ENCODE measurements at places on chromosomes 11 and 22. TPM values are rescaled to one million over a fixed set of nuclear protein-coding genes. Genes with fewer than 3 reads are reported as not detected.

IGLL1 gene
- total RNA-seq: not detected

- H3K4me3 ChIP-seq: no peak overlapping the region
- no peak overlapping the region for H3K27ac ChIP-seq
- no peaks in the 10 kb centered on the region for H3K27me3 ChIP-seq
- H3K4me1 ChIP-seq: no peaks in the 10 kb centered on the region
These were observed 71.5 kb upstream of the RTL6 start for GRCh38 chr22:44569561-44569991.

- peaks cover 3% of the 10 kb centered on the region for H3K27me3 ChIP-seq
- no peak overlapping the region for H3K4me3 ChIP-seq
- no peak overlapping the region for H3K27ac ChIP-seq
- no peaks in the 10 kb centered on the region for H3K4me1 ChIP-seq
- DNase-seq: no peak
These were observed 953.6 kb downstream of the TBC1D22A start for GRCh38 chr22:47715866-47716578.

DNA sequence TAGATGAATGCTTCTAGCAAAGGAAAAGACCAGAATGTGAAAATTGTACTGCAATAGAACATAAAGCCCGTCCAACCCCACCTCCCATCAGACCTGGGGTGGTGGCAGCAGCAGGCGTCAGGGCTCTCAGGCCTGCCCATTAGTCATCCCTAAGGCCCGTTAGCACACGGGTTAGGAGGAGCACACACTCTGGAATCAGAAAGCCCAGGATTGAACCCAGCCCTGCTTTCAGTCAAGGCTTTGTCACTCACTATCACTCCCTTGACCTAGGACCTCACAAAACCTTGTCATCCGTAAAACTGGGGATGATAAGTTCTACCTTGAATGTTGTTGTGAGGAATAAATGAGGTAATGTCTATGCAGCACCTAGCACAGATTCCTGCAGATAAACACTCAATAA, 26.9 kb downstream of the MICAL3 start:
- no peaks in the 10 kb centered on the region for H3K36me3 ChIP-seq
- no peak overlapping the region for H3K4me3 ChIP-seq
- no peak for DNase-seq
- H3K27me3 ChIP-seq: no peaks in the 10 kb centered on the region
- no peak overlapping the region for H3K27ac ChIP-seq

GRCh38 chr11:83115551-83115950, 41.4 kb upstream of the PCF11 start:
- no peak overlapping the region for H3K4me3 ChIP-seq
- no peaks in the 10 kb centered on the region for H3K36me3 ChIP-seq
- no peaks in the 10 kb centered on the region for H3K4me1 ChIP-seq
- DNase-seq: no peak

GRCh38 chr11:77207019-77207485, 79.0 kb downstream of the MYO7A start:
- H3K27me3 ChIP-seq: no peaks in the 10 kb centered on the region
- no peaks in the 10 kb centered on the region for H3K36me3 ChIP-seq
- H3K4me1 ChIP-seq: no peaks in the 10 kb centered on the region
- H3K4me3 ChIP-seq: no peak overlapping the region
- DNase-seq: no peak

DNA sequence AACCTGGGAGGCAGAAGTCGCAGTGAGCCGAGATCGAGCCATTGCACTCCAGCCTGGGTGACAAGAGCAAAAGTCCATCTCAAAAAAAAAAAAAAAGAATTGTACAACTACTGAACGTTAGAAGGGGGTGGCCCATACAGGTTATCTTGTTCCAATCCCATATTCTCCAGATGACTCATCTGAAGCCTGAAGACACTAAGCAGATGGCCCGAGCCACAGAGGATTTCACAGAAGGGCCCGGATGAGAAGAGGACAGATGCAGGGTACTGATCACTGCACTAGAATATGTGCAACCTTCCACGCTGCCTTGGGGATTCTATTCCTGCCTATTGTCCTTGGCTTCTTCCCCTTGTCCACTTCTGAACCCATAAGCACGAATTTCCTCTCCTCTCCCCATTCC, 70.9 kb upstream of the UBASH3B start:
- no peak overlapping the region for H3K4me3 ChIP-seq
- H3K27me3 ChIP-seq: no peaks in the 10 kb centered on the region
- no peaks in the 10 kb centered on the region for H3K4me1 ChIP-seq
- no peak overlapping the region for H3K27ac ChIP-seq
- DNase-seq: no peak

- H3K4me1 ChIP-seq: no peaks in the 10 kb centered on the region
- no peak overlapping the region for H3K4me3 ChIP-seq
- no peak overlapping the region for H3K27ac ChIP-seq
- H3K27me3 ChIP-seq: no peaks in the 10 kb centered on the region
These were observed 17.6 kb downstream of the ALKBH8 start for GRCh38 chr11:107547961-107548360.

- H3K36me3 ChIP-seq: no peaks in the 10 kb centered on the region
- no peaks in the 10 kb centered on the region for H3K4me1 ChIP-seq
- DNase-seq: no peak
- no peaks in the 10 kb centered on the region for H3K27me3 ChIP-seq
These were observed 45.2 kb upstream of the LINC01488 start for GRCh38 chr11:69436041-69436982.

CRYBB2 gene
- total RNA-seq: not detected

GRCh38 chr11:23539556-23539955, 679.3 kb upstream of the CCDC179 start:
- H3K27me3 ChIP-seq: no peaks in the 10 kb centered on the region
- H3K36me3 ChIP-seq: no peaks in the 10 kb centered on the region
- no peaks in the 10 kb centered on the region for H3K4me1 ChIP-seq
- no peak overlapping the region for H3K27ac ChIP-seq

GRCh38 chr11:7613394-7613720, 59.9 kb downstream of the CYB5R2 start:
- no peak for DNase-seq
- H3K4me1 ChIP-seq: no peaks in the 10 kb centered on the region
- H3K27me3 ChIP-seq: no peaks in the 10 kb centered on the region
- no peak overlapping the region for H3K4me3 ChIP-seq
- H3K27ac ChIP-seq: no peak overlapping the region

DNA sequence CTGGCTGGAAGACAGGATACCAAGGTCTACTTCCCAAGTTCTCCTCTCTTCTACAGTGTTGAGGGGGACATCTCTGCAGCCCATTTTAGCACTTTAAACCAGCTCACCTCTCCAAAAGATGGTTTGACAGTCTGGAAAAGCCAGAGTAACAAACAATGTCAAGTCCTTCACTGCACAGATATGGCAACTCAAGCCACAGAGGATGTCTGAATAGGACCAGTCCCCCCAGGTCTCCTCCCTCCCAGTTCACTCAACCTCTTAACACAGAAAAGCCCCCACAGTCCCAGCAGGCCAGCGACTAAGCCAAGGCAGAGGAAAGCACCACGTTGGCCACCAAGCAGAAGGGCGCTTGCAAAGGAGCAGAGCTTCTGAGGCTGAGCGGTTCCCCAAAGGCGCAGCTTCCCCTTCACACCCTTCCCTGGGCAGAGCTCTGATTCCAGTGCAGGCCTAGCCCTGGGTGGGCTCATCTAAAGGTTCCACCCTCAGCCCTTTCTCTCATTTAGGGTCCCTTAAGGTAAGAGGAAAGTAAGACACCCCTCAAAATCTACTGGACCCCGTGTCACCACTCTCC, 62.7 kb downstream of the PAK1 start:
- peak overlapping the region; percentile 59 for H3K4me3 ChIP-seq
- peak; percentile 37 for DNase-seq
- H3K4me1 ChIP-seq: peaks cover 24% of the 10 kb centered on the region
- no peaks in the 10 kb centered on the region for H3K27me3 ChIP-seq
- no peaks in the 10 kb centered on the region for H3K36me3 ChIP-seq

GRCh38 chr11:134063124-134063495, 5.8 kb upstream of the JAM3 start:
- DNase-seq: no peak
- H3K4me1 ChIP-seq: no peaks in the 10 kb centered on the region
- H3K27ac ChIP-seq: no peak overlapping the region
- no peak overlapping the region for H3K4me3 ChIP-seq
- no peaks in the 10 kb centered on the region for H3K36me3 ChIP-seq

- peaks cover 23% of the 10 kb centered on the region for H3K4me1 ChIP-seq
- no peaks in the 10 kb centered on the region for H3K27me3 ChIP-seq
- peak; percentile 58 for DNase-seq
- no peaks in the 10 kb centered on the region for H3K36me3 ChIP-seq
- H3K4me3 ChIP-seq: no peak overlapping the region
These were observed 3.0 kb downstream of the ME3 start for GRCh38 chr11:86669424-86669823.

GRCh38 chr11:103486604-103487003, 377.4 kb downstream of the DYNC2H1 start:
- H3K4me3 ChIP-seq: no peak overlapping the region
- no peaks in the 10 kb centered on the region for H3K36me3 ChIP-seq
- H3K4me1 ChIP-seq: no peaks in the 10 kb centered on the region
- no peak overlapping the region for H3K27ac ChIP-seq

GRCh38 chr11:59429924-59430516, 3.8 kb upstream of the OR5A2 start:
- H3K4me1 ChIP-seq: peaks cover 16% of the 10 kb centered on the region
- no peaks in the 10 kb centered on the region for H3K27me3 ChIP-seq
- peak; percentile 79 for DNase-seq
- H3K36me3 ChIP-seq: no peaks in the 10 kb centered on the region
- no peak overlapping the region for H3K27ac ChIP-seq

GRCh38 chr22:48044487-48045060, 1282.1 kb downstream of the TBC1D22A start:
- peaks cover 13% of the 10 kb centered on the region for H3K27me3 ChIP-seq
- no peaks in the 10 kb centered on the region for H3K36me3 ChIP-seq
- H3K4me1 ChIP-seq: no peaks in the 10 kb centered on the region
- H3K4me3 ChIP-seq: no peak overlapping the region
- H3K27ac ChIP-seq: no peak overlapping the region

- DNase-seq: peak; percentile 91
- peaks cover 14% of the 10 kb centered on the region for H3K36me3 ChIP-seq
- peak overlapping the region; percentile 91 for H3K4me3 ChIP-seq
- H3K4me1 ChIP-seq: peaks cover 19% of the 10 kb centered on the region
These were observed 1.9 kb upstream of the PEX26 start for GRCh38 chr22:18075720-18076497.

OR52N4 gene
- total RNA-seq: not detected

OR11H1 gene
- total RNA-seq: not detected

LAMTOR1 gene
- total RNA-seq: 101 TPM

GRCh38 chr22:28711820-28712777, 29.5 kb downstream of the CHEK2 start:
- peak overlapping the region; percentile 79 for H3K27ac ChIP-seq
- DNase-seq: peak; percentile 81
- H3K4me3 ChIP-seq: no peak overlapping the region

- no peak for DNase-seq
- peaks cover 4% of the 10 kb centered on the region for H3K36me3 ChIP-seq
- peaks cover 6% of the 10 kb centered on the region for H3K4me1 ChIP-seq
- no peaks in the 10 kb centered on the region for H3K27me3 ChIP-seq
These were observed 3.0 kb downstream of the PNPLA2 start for GRCh38 chr11:821512-822371.

- no peaks in the 10 kb centered on the region for H3K4me1 ChIP-seq
- no peak overlapping the region for H3K27ac ChIP-seq
- H3K27me3 ChIP-seq: peaks cover 30% of the 10 kb centered on the region
- no peak overlapping the region for H3K4me3 ChIP-seq
- no peaks in the 10 kb centered on the region for H3K36me3 ChIP-seq
These were observed 38.7 kb upstream of the ATXN10 start for GRCh38 chr22:45632791-45633515.

DNA sequence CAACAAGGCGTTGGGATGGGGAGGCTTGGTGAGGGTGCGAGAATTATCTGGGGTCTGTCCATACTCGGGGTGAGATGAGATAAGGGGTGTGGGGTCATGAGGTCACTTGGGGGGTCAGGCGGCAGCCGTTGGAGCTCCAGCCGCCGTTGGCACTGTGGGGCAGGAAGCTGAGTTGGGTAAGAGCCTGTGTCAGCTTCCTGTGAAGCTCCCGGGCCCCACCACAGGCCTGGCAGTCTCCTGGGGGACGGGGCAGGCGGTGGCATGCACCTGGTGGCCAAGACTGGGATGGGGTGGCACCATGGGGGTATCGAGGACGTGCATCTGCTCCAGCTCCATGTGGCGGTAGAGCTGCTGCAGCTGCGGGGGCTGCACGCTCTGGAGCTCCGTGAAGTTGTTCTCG, 7.1 kb upstream of the MYBPC3 start:
- H3K36me3 ChIP-seq: no peaks in the 10 kb centered on the region
- peaks cover 5% of the 10 kb centered on the region for H3K4me1 ChIP-seq
- H3K4me3 ChIP-seq: no peak overlapping the region

DNA sequence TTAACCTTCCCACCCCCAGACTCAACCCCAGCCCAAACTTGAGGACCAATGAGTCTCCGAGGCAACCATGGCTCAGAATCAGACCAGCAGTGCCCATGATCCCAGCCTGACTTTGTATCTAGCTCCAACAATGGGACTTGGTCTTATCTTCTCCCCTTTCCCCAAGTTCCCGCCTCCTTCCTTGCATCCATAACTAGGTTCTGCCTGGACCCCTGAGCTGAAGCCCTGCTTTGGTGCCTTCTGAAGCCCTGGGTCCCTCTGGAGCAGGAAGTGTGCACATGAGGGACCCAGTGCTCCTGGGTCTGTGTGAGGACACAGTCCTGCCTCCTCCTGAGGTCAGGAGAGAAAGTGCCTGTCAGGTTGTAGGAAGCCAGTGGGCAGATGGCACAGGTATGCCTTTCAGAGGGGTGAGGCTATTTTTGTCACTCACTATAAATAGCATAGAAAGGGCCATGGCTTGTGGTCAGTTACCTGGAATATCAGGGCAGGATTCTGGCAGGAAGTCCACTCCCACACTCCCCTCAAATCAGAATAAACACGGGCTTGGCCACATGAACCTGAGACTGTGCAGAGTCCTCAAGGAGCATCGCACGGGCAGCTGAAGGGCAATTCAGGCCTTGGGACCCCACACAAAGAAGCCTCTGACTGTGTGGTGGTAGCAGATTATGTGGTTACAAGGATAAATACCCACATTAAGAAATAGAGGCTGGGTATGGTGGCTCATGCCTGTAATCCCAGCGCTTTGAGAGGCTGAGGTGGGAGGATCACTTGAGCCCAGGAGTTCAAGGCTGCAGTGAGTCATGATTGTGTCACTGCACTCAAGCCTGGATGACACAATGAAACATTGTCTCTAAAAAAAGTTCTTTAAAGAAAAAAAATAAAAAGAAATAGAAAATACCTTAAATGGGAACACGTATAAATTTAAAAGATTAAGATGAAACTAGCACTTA, 27.4 kb downstream of the RCN1 start:
- H3K27ac ChIP-seq: no peak overlapping the region
- peaks cover 7% of the 10 kb centered on the region for H3K27me3 ChIP-seq
- peak; percentile 53 for DNase-seq
- no peak overlapping the region for H3K4me3 ChIP-seq
- H3K4me1 ChIP-seq: peaks cover 4% of the 10 kb centered on the region

RPL27A gene
- total RNA-seq: 576 TPM
